Foreskin keratinocyte (primary cell): ENCODE measurements at places on chromosomes 1 and 21. TPM values are rescaled to one million over a fixed set of nuclear protein-coding genes. Genes with fewer than 3 reads are reported as not detected.

DNA sequence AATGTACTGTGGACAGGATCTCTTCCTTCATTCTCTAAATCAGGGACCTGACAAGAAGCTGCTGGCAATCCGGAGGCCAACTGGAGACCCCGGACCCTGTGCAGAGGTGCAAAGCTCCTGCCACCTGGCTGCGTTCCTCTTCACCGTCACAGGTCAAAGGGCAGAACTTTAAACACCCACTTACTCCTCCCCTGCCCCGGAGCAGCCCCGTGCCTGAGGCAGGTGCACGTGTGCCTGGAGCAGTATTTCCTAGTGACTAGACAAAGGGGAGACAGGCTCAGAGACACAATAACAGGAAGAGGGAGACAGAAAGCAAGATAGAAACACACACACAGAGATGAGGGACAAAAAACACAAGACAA is 6.6 kb upstream of the PIGC start:
- DNase-seq = no peak

- no peak for DNase-seq
These were observed 93.7 kb downstream of the TNNI3K start for GRCh38 chr1:74328851-74329250.

DNA sequence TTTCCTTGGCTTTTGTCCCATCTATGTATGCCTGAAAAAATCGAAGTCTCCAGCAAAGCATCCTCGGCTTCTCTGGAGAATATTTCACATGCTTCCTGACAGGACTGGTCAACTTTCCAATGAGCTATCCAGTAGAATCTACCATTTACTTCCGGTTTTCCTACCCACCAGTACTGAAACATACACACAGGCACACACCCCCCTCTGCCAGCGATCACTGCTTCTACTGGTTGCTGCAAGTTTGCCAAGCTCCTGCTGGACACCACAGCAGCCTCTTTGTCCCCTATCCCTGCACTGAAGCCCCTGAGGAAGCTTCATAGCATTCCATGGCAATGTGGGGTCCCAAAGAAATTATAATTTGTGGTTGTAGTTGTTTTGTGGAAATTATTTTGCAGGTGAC is 536.8 kb downstream of the MATN1 start:
- DNase-seq = no peak

DNA sequence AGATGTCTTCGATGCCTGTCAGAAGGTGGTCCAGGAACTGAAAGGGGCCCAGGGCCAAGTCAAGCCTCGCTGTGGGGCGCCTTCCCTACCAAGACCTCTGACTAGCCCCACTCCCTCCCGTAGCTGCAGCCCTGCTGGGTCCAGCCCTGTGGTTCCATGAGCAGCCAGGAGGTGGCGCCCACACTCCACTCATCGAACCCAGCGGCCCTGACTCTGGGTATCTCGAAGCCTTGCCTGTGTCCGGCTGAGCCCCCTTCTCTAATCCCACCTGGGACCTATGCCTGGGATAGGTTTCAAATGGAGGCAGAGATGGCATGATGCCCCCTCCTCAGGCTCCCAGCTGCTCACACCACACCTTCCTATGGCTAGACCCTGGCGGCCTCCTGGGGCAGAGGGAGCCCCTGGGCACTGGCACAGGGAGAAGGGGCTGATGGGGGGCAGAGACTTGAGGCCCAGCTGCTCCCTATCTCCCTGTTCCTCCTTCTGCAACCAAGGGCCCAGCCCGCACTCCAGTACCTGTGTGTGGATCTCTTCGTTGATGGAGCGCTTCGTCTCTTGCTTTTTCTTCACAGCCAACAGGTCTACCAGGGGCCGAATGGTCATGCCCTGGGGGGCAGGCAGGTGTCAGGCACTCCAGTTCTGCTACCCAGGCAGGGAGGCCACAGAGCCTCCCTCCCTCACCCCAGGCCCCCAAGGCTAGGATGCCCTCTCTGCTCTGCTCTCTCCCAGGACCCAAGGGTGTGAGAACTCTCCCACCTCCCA is 52.0 kb downstream of the SLC9A1 start:
- no peak for DNase-seq

- no peak for DNase-seq
These were observed 3.5 kb upstream of the TSPEAR start for GRCh38 chr21:44714905-44715304.

GRCh38 chr1:167185974-167186657 is 34.6 kb upstream of the POU2F1 start:
- no peak for DNase-seq

- DNase-seq = no peak
These were observed 171.4 kb upstream of the HMGB4 start for GRCh38 chr1:33692206-33693188.

Gene OR10K1
- not detected in 2 replicates for total RNA-seq

Gene PGBD5
- total RNA-seq = 0.14 and 0.20 TPM in 2 replicates

Gene NHLH1
- total RNA-seq = 0.04 TPM in 1 of 2 replicates, not detected in the other

Gene LGR6
- 0.21 and 0.78 TPM in 2 replicates for total RNA-seq

Gene CHI3L2
- total RNA-seq = 0.28 and 0.48 TPM in 2 replicates

Gene LENEP
- not detected in 2 replicates for total RNA-seq

Gene TMEM183A
- 66.7 and 67.8 TPM in 2 replicates for total RNA-seq

Gene OR10Z1
- total RNA-seq = not detected in 2 replicates

Gene ARID4B
- 16.0 and 17.6 TPM in 2 replicates for total RNA-seq
